ENCODE measurements at places on chromosomes 5 and 9.
A peak's percentile ranks its signal among the peaks of the same experiment; 100 is the strongest.

GRCh38 chr9:76980566-76980965 lies 38.9 kb upstream of the FOXB2 start:
- no peak for DNase-seq

DNA sequence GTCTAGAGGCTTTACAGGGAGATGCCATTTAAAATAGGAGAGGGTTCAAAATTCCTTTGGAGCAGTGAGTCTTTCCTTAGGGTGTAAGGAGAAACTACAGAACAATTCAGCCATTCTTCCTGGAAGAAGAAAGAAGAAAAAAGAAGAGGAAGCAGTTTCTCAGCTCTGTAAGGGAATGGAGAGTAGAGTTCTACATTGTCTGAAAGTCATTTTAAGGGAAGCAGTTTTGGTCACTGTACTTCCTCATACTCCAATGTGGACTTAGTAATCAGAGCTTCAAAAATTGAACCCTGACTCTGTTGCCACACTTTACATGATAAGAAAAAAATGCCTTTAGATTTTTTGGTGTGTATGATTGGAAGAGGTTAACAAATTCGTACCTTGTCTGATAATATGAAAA lies 122.4 kb downstream of the LRRC70 start:
- DNase-seq = no peak

- DNase-seq = no peak
These were observed 66.0 kb downstream of the RASEF start for GRCh38 chr9:82996941-82997340.

DNA sequence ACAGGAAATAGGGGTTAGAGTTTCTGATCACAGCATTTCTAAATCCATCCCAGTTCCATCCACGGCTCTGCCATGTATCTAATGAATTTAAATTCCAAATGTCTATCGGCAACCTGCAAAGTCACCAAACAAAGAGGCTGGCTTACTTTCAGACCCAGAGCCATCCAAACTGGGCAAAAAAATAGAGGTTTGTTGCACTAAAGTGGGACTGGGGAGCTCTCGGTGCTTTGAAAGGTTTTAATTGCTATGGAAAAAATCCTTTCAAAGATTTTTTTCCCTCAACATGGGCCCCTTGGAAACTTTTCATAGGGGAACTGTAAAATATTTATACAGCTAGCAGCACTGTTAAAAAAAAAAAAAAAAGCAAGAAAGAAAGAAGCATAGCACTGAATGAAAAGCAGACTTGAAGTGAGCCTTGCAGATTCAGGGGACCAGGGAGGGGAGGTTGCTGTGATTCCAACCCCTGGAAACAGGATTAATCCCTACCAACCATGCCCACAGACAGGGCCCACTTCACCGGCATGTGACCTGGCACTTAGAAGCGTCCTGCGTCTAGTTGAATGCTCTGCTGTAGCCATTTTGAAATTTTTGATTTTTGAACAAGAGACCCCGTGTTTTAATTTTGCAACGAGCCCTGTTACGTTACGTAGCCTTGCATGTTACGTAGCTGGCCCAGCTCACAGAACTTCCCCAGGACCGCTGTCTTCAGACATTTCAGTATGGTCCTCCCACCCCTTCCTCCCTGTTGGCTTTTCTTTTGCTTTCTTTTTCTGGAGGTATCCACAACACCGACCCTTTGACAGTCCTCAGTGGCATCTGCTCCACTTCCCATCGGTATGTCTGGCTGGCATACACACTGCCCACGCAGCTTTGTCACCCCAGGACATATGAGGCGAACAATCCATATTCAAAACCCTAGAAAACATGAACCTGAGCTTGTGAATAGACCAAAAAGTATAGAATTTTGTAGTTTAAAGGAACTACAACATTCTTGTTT lies 105.3 kb upstream of the NFIB start:
- DNase-seq = peak; percentile 19

DNA sequence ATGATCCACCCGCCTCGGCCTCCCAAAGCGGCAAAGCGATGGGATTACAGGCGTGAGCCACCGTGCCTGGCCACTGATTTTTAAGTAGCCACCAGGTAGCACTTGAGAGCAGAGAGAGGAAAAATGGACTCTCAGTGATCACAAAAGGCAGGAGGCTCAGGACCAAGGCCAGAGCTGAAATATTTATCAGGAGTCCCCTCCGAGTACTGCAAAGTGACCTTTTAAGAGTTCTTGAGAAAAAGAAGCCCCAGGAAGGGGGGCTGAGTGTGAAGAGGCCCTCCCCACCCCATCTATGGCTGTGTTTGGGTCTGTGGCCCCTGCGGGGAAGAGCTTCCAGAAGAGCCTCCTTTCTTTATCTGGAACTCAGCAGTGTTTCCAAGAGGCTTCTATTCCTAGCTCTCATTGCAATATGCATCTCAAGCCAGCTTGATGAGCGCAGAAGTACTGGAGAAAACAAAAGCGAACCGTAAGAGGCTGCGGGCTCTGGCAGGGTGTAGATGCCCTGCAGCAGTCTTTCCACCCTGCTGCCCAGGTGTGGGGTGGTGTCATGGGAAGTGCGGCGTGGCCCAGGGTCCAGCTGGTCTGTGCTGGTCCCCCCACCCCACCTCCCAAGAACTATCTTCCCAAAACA lies 75.5 kb upstream of the CDK20 start:
- DNase-seq = no peak

- DNase-seq = no peak
These were observed 6.0 kb downstream of the TMOD1 start for GRCh38 chr9:97507428-97507984.

- no peak for DNase-seq
These were observed 15.1 kb downstream of the PSAT1 start for GRCh38 chr9:78311886-78312524.

DNA sequence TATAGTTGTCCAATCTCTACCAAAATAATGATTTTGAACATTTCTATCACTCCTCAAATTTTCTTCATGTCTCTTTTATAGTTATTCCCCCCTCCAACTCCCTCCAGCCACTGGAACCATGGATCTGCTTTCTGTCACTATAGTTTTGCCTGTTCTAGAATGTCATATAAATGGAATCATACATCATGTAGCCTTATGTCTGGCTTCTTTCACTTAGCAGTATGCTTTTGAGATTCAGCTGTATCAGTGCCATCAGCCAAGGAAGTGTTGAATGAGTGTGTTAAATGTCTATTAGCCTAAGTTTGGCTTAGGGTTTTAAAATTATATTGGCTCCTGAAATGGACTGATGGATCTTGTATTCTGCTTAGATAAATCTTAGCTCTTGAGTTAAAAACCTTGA lies 36.0 kb downstream of the UBE2D2 start:
- DNase-seq = no peak
